ENCODE measurements at places on chromosomes 1 and 21. TPM values are rescaled to one million over a fixed set of nuclear protein-coding genes. Genes with fewer than 3 reads are reported as not detected.

- peak overlapping the region; percentile 56 for H3K4me3 ChIP-seq
- DNase-seq = peak; percentile 42
- H3K27ac ChIP-seq = no peak overlapping the region
- no peaks in the 10 kb centered on the region for H3K36me3 ChIP-seq
- H3K27me3 ChIP-seq = peaks cover 65% of the 10 kb centered on the region
- peaks cover 7% of the 10 kb centered on the region for H3K4me1 ChIP-seq
Observed at GRCh38 chr1:175192111-175192629, 406 bp downstream of the KIAA0040 start.

DNA sequence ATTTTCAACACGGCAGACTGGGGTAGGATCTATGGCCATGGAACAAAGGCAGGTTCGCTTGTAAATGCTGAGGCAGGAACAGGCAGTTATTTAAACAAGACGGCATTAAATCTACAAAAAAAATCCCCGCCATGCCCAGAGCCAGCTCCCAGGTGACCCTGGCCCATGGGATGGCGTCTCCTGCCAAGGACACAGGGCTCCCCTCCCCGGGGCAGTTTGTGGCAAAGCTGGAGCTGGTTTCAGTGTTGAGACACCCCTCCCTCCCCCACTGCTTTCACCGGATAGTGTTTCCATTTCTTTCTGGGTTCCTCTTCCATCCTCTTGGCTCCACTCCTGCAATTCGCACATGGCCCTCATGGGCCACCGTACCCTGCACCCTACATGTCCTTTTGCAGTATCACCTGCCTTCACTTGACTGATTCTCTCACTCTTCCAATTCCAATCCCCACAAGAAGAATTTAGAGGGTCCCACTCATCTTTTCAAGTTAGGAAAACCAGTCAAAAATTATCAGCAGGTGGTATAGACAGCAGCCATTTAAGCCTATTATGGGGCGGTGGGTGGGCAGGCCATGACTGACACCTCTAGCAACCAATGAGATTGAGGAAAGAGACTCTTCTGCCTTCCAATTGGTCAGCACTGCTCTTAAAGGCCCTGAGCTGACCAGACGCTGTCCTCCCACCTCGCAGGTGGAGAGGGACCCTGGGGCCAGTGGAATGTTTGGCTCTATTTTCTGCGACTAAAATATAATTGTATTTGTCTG lies 52.0 kb downstream of the OLIG1 start:
- peak; percentile 58 for DNase-seq
- no peaks in the 10 kb centered on the region for H3K36me3 ChIP-seq

The TNNI3K gene
- total RNA-seq = 1.9 TPM

The ELAPOR1 gene
- 2.0 TPM for total RNA-seq

Data from neural progenitor cell (in vitro differentiated cells).